ENCODE measurements at places on chromosomes 7 and 10. TPM values are rescaled to one million over a fixed set of nuclear protein-coding genes. Genes with fewer than 3 reads are reported as not detected.

SH3PXD2A gene
- 50.0 TPM for total RNA-seq

UTF1 gene
- not detected for total RNA-seq

CPN1 gene
- not detected for total RNA-seq

RBP4 gene
- 58.0 TPM for total RNA-seq

CABCOCO1 gene
- total RNA-seq, result not detected

IKZF1 gene
- 3.6 TPM for total RNA-seq

CLDN15 gene
- 27.7 TPM for total RNA-seq

EGFR gene
- 33.8 TPM for total RNA-seq

NCAPG2 gene
- 1.6 TPM for total RNA-seq

ZNF783 gene
- total RNA-seq, result 25.7 TPM

- no peaks in the 10 kb centered on the region for H3K36me3 ChIP-seq
- H3K27ac ChIP-seq, result no peak overlapping the region
- no peaks in the 10 kb centered on the region for H3K27me3 ChIP-seq
- no peak for DNase-seq
These were observed 74.5 kb downstream of the EMX2 start for GRCh38 chr10:117617086-117617485.

GRCh38 chr10:79938728-79939406 is 10.0 kb downstream of the SFTPD start:
- DNase-seq, result peak; percentile 49
- H3K4me1 ChIP-seq, result no peaks in the 10 kb centered on the region
- H3K27me3 ChIP-seq, result no peaks in the 10 kb centered on the region
- no peak overlapping the region for H3K27ac ChIP-seq
- no peak overlapping the region for H3K4me3 ChIP-seq

DNA sequence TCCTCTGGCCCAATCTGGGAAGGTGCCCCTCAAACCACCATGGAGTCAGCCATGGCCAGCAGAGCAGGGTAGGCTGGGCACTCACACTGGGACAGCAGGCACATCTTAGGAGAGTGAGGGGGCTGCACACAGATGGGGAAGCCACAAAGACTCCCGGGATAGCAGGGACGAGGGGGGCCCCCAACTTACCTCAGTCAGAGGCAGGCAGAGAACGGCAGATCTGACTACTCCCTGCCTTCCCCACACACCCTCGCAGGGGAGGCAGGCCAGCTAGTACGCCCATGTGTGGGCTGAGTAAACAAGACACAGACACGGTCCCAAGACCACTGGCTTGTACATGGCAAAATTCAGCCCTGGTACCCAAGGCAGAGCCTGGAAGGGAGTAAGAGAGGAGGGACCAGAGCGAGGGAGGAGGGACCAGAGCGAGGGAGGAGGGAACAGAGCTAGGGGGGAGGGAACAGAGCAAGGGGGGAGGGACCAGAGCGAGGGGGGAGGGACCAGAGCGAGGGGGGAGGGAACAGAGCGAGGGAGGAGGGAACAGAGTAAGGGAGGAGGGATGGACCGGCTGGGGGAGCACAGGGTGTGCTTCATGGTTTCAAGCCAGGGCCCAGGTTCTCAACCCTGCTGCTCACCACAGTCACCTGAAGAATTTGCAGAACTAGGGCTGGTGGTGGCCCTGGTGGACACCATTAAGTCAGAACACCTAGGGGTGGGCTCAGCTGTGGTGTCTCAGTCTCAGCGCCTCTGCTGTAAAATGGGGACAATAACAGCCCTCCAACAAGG is 73.8 kb downstream of the RGS10 start:
- no peak overlapping the region for H3K4me3 ChIP-seq
- no peaks in the 10 kb centered on the region for H3K27me3 ChIP-seq
- H3K4me1 ChIP-seq, result no peaks in the 10 kb centered on the region
- no peak overlapping the region for H3K27ac ChIP-seq
- no peaks in the 10 kb centered on the region for H3K36me3 ChIP-seq
- no peak for DNase-seq

- peaks cover 5% of the 10 kb centered on the region for H3K4me1 ChIP-seq
- no peaks in the 10 kb centered on the region for H3K27me3 ChIP-seq
- H3K4me3 ChIP-seq, result peak overlapping the region; percentile 98
- peak overlapping the region; percentile 97 for H3K27ac ChIP-seq
- no peaks in the 10 kb centered on the region for H3K36me3 ChIP-seq
These were observed 836 bp downstream of the KMT2E start for GRCh38 chr7:105014693-105015389.

DNA sequence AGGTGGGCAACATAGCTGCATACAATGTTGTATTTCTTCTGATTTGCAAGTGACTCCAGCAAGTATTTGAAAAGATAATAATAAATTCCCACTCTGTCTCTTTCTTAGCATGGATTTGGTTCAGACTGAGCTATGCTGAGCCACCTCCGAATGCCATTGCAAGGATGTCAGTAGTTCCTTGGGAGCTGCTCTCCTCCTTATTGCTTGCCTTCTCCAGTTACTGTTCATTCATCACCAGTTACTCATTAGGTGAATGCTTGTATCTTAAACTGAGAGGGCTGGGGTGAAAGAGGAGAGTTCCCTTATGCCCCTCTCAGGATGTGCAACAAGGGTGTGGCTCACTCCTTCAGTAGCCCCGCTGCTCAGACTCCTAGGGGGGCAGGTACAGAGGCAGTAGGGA is 78.4 kb upstream of the PRKAR2B start:
- no peak overlapping the region for H3K4me3 ChIP-seq
- H3K27me3 ChIP-seq, result no peaks in the 10 kb centered on the region
- no peaks in the 10 kb centered on the region for H3K36me3 ChIP-seq
- no peaks in the 10 kb centered on the region for H3K4me1 ChIP-seq
- DNase-seq, result no peak

DNA sequence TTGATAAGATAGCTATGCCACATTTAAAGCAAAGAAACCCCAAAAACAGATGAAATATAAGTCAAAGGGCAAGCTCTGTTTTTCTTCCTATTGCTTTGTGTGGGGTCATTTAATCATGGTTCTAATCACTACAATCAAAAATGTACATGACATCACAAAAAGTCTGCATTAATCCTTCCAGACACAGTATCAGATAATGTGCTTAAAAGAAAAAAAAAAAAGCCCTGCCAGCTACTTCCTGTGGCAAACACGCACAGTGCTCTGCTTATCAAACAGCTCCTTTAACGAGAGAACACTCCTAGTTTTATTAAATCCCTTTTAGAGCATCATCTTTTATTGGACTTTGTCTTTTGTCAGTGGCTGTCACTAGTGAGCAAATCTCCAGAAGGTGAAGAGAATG is 1005.8 kb downstream of the GATA3 start:
- H3K36me3 ChIP-seq, result no peaks in the 10 kb centered on the region
- DNase-seq, result no peak
- no peaks in the 10 kb centered on the region for H3K4me1 ChIP-seq
- H3K27me3 ChIP-seq, result no peaks in the 10 kb centered on the region

- DNase-seq, result no peak
- H3K4me3 ChIP-seq, result peak overlapping the region; percentile 96
- no peaks in the 10 kb centered on the region for H3K27me3 ChIP-seq
- H3K4me1 ChIP-seq, result peaks cover 27% of the 10 kb centered on the region
These were observed 23.0 kb upstream of the ZRANB1 start for GRCh38 chr10:124918906-124919305.

DNA sequence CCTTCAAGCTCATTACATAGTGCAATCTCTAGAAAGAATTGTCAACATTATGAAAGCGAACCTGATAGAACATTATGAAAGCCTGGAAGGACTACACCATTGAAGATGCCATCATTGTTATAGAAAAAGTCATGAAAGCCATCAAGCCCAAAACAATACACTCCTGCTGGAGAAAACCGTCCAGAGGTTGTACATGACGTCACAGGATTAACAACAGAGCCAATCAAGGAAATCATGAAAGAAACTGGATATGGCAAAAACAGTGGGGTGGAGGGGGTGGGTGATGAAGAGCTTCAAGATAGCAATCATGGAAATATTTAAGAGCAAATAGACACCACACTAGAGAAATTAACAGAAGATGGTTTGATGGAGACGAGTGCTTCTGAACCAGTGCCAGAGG is 45.7 kb downstream of the TOMM7 start:
- H3K4me3 ChIP-seq, result no peak overlapping the region
- H3K4me1 ChIP-seq, result no peaks in the 10 kb centered on the region
- H3K36me3 ChIP-seq, result no peaks in the 10 kb centered on the region
- no peak for DNase-seq

- H3K36me3 ChIP-seq, result no peaks in the 10 kb centered on the region
- no peaks in the 10 kb centered on the region for H3K4me1 ChIP-seq
- no peak for DNase-seq
These were observed 31.6 kb downstream of the ABCB5 start for GRCh38 chr7:20647036-20647435.

GRCh38 chr10:73416571-73416970 is 2.7 kb upstream of the ANXA7 start:
- no peak overlapping the region for H3K27ac ChIP-seq
- no peak overlapping the region for H3K4me3 ChIP-seq
- H3K4me1 ChIP-seq, result peaks cover 10% of the 10 kb centered on the region
- no peaks in the 10 kb centered on the region for H3K36me3 ChIP-seq

GRCh38 chr10:11879387-11880094 is 56.4 kb downstream of the PROSER2 start:
- no peaks in the 10 kb centered on the region for H3K36me3 ChIP-seq
- H3K4me1 ChIP-seq, result no peaks in the 10 kb centered on the region
- H3K4me3 ChIP-seq, result no peak overlapping the region
- H3K27ac ChIP-seq, result no peak overlapping the region

- no peak overlapping the region for H3K4me3 ChIP-seq
- H3K4me1 ChIP-seq, result no peaks in the 10 kb centered on the region
- DNase-seq, result no peak
- H3K36me3 ChIP-seq, result no peaks in the 10 kb centered on the region
These were observed 50.9 kb upstream of the LEP start for GRCh38 chr7:128190051-128190647.

- no peak overlapping the region for H3K27ac ChIP-seq
- H3K27me3 ChIP-seq, result no peaks in the 10 kb centered on the region
- no peaks in the 10 kb centered on the region for H3K4me1 ChIP-seq
- no peak for DNase-seq
- H3K4me3 ChIP-seq, result no peak overlapping the region
These were observed 260.8 kb downstream of the DYNC1I1 start for GRCh38 chr7:96033009-96033598.

DNA sequence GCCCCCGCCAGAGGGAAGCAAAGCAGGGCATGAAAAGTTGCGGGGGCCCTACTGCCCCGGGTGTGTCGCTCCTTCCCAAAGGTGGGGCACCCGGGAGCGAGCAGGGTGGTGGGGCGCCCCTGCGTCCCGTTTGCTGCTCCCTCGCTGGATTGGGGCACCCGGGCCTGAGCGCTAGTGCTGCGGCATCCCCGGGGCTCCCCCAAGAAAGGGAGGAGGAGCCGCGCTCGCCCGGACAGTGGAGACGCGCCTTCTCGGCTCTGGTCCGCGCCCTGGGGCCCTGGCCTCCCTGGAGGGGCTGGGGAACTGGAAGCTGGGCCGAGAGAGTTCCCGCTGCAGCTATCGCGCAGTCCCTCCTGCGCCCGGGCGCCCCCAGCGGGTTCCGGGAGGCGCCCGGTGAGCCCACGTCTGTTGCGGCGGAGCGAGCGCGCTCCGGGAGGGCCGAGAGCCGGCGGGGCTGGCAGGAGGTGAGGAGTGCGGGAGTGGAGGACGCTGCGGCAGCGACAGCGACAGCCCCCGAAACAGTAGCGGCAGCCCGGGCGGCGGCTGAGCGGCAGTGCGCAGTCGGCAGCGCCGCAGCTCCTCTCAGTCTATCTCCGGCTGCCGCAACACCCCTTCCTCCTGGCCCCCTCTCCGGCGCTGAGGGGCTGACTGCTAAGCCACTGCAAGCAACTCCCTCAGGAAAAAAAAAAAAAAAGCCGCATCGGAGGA is 504 bp upstream of the BMPER start:
- H3K4me3 ChIP-seq, result peak overlapping the region; percentile 63
- H3K36me3 ChIP-seq, result no peaks in the 10 kb centered on the region
- no peak for DNase-seq
- H3K27ac ChIP-seq, result peak overlapping the region; percentile 14
- peaks cover 2% of the 10 kb centered on the region for H3K4me1 ChIP-seq

- no peak for DNase-seq
- no peaks in the 10 kb centered on the region for H3K4me1 ChIP-seq
- H3K27ac ChIP-seq, result no peak overlapping the region
- no peak overlapping the region for H3K4me3 ChIP-seq
- H3K36me3 ChIP-seq, result peaks cover 16% of the 10 kb centered on the region
These were observed 20.5 kb downstream of the ASNS start for GRCh38 chr7:97851683-97852082.

DNA sequence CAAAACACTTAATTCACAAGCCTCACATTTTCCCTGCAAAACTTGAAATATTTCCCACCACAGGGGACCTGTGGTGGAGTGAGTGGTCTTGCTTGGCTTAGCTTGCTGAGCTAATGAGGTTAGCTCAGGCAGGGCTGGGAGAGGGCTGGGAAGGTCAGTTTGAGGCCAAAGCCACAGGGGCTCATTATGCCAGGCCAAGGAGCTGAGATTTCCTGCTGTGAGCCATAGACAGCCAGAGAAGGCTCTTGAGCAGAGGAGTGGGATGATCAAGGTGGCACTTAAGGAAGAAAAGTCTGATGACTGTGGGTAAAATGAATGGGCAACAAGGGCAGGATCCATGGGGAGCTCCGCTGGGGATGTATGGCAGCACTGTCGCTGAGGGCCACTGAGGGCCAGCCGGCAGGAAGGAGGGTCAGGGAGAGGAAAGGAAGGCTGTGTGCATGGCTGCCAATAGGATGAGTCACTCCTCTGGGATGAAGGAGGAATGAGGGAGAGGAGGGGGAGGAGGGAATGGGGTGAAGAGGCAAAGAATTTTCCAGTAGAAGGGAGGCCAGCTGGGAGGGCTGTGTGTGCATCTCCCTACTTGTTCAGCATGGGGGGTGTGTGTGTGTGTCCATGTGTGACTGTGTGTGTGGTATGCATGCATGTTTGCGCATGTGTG is 18.7 kb upstream of the ZNF488 start:
- H3K36me3 ChIP-seq, result no peaks in the 10 kb centered on the region
- H3K4me1 ChIP-seq, result peaks cover 6% of the 10 kb centered on the region

DNA sequence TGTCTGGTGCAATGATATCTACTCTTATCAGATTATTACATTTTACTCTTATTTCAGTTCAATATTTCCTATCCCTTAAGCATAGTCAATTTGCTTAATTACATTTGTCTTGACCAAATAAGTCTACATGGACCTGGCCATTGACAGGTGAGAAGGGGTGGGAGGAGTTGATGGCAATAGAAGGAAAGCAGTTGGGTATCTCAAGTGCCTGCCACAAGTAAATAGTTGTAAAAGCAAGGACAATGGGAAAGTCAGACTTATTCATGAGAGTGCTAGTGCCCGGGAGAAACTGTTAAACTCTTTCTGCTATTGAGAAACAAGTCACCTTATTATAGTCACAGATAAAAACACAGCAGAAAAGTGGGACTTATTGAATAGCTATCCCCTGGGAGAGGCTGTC is 32.4 kb upstream of the HGF start:
- DNase-seq, result no peak
- H3K27me3 ChIP-seq, result no peaks in the 10 kb centered on the region
- H3K27ac ChIP-seq, result no peak overlapping the region
- H3K4me1 ChIP-seq, result no peaks in the 10 kb centered on the region
